ENCODE measurements at places on chromosomes 6 and 20. TPM values are rescaled to one million over a fixed set of nuclear protein-coding genes. Genes with fewer than 3 reads are reported as not detected.

- no peaks in the 10 kb centered on the region for H3K36me3 ChIP-seq
- peaks cover 14% of the 10 kb centered on the region for H3K4me1 ChIP-seq
- no peaks in the 10 kb centered on the region for H3K27me3 ChIP-seq
- H3K27ac ChIP-seq, result no peak overlapping the region
- no peak for DNase-seq
These were observed 23.9 kb downstream of the RAET1L start for GRCh38 chr6:150001295-150002008.

DNA sequence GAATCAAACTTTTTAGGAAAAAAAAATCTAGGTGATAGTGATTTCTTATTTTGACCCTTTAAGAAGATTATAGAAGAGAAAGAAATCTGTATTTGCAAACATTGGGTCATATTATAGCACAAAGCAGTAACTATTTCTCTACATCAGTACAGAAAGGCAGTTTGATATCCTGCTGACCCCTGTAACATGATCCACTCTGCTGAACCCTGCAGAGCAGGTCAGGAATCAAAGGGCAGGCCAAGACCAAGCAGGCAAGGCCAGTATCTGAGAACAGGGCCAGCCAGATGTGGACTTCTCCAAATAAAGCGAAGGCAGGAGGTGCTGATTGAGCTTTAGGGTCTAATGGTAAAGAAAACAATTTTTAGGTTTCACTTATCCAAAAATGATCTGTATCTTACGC lies 239.4 kb downstream of the PTPRK start:
- peaks cover 23% of the 10 kb centered on the region for H3K4me1 ChIP-seq
- no peak overlapping the region for H3K4me3 ChIP-seq
- H3K27ac ChIP-seq, result no peak overlapping the region
- DNase-seq, result no peak
- H3K27me3 ChIP-seq, result no peaks in the 10 kb centered on the region
- no peaks in the 10 kb centered on the region for H3K36me3 ChIP-seq

DNA sequence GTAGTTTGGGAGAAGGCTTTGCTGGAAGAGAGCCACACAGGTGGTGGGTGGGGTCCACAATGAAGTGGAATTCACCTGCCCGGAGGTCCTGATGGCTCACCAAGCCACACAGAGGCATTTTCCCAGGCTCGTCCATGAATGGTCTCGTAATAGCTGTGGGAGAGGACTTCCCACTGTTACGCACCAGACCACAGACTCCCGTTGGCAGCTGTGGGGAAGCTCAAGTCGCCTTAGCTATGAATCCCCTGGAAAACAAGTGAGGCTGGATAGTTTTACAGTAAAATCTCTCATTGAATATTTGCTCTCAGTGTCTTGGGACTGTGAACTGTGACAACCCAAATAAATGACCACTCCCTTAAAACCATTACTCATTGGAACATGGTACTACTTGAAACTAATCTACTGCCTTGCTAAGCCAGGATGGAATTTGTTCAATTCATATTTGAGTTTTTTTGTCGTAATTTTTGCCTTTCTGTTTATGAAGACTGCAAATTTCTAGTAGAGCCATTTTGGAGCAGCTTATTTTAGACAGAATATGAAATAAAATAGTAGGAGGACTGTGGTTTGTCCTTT lies 79.4 kb downstream of the JAG1 start:
- no peaks in the 10 kb centered on the region for H3K27me3 ChIP-seq
- no peak for DNase-seq
- peaks cover 54% of the 10 kb centered on the region for H3K4me1 ChIP-seq
- peak overlapping the region; percentile 45 for H3K27ac ChIP-seq
- no peaks in the 10 kb centered on the region for H3K36me3 ChIP-seq
- no peak overlapping the region for H3K4me3 ChIP-seq

- no peak for DNase-seq
- H3K27me3 ChIP-seq, result no peaks in the 10 kb centered on the region
- H3K4me3 ChIP-seq, result peak overlapping the region; percentile 1
- no peak overlapping the region for H3K27ac ChIP-seq
- H3K4me1 ChIP-seq, result peaks cover 12% of the 10 kb centered on the region
These were observed 61.4 kb downstream of the GPR6 start for GRCh38 chr6:110039364-110039980.

SLC16A10 gene
- total RNA-seq, result 5.4 TPM

MAFB gene
- total RNA-seq, result 80.5 TPM

- no peak overlapping the region for H3K4me3 ChIP-seq
- DNase-seq, result no peak
- no peaks in the 10 kb centered on the region for H3K36me3 ChIP-seq
- H3K4me1 ChIP-seq, result no peaks in the 10 kb centered on the region
- no peaks in the 10 kb centered on the region for H3K27me3 ChIP-seq
These were observed 179.6 kb downstream of the TTLL2 start for GRCh38 chr6:167504385-167504961.

Measured in vagina (tissue), 2 donors.